ENCODE measurements at places on chromosomes 6 and 20.
A peak's percentile ranks its signal among the peaks of the same experiment; 100 is the strongest.

DNA sequence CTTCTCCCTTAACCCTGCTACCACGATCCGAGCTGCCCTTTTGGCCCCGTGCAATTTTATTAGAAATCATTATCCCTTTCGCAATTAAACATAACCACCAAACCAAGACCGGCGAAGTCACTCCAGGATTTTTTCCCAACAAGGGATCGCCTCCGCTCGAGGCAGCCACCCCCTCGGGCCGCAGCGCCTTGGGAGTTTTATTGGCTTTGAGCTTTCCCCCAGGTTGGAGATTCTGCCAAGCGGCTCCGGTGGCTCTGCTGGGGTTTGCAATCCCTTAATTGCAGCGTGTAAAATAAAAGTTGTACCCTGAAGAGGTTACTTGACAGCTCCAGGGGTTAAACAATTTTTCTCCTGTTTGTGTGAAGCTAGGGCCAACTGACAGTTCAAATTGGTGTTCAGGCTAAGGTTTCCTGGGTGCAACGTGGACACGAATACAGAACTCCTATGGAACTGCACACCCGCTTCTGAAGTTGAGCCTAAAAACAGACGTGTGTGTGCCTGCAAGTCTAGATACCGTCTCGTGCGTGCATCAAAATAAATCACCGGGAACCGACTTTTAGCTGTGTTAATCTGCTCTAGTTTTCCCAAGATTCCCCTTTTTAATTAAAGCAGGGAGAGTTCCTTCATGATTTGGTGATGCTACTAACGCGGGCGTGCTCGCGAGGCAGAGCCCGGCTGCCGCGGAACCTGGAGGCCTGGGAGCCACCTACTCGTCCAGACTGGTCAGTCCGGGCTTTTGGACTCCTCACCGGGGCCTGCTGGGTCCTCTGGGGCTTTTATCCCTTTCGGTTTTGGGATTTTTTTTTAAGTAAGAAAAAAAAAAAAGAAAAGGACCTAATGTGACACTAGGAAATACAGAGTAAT, 975 bp upstream of the TFAP2A start:
- DNase-seq = no peak

DNA sequence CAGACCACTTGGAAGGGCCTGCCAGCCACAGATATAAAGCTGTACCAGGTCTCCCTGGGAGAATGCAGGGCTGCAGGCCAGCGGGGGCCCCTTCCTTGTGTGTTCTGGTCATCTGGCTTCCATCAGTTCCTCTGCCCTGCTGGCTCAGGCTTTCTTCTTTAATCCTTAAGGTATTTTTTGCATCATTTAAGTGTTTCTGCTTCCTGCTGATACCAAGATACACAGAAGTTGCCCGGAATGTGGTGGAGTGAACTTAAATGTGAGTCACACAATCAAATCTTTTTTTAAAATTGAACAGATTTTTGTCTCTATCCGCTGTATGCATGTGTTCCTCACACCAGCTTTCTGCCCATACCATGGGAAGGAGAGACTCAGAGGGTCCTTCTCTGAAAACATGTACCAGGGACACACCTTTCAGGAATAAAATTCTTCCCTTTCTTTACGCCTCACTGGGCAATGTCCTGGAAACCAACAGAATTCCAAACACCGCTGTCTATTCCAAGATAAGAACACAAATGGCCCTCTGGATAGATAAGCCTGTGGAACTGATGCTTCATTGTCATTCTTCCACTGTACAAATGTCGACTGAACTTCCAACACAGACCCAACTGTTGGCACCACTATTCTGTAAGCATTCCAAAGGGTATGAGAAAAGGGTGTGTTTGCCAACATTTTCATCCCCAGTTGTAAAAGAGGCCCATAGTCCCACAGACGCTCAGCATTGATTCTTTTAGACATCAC, 206.2 kb upstream of the MYLIP start:
- DNase-seq = no peak

DNA sequence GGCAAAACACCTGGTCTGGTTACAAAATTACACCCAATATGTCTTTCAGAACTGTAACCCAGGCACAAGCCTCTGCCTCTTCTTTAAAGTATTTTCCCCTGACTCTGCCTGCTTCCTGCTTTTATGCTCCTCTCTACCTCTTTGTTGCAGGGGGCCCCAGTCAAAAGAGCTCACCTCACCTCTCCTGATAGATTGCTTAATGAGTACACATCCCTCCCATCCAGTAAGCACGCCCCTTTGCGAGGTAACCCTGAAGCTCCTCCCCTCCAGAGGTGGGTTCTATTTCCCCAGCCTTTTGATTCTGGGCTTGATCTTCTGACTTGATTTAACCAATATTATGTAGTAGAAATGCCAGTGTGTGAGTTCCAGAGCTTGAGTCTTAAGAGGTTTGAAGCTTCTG, 56.6 kb upstream of the EYA2 start:
- DNase-seq = no peak

- DNase-seq = peak; percentile 69
Observed at GRCh38 chr6:98833057-98833306, 1.4 kb upstream of the POU3F2 start.

- DNase-seq = no peak
Observed at GRCh38 chr6:63724721-63725120, 89.1 kb downstream of the PHF3 start.

DNA sequence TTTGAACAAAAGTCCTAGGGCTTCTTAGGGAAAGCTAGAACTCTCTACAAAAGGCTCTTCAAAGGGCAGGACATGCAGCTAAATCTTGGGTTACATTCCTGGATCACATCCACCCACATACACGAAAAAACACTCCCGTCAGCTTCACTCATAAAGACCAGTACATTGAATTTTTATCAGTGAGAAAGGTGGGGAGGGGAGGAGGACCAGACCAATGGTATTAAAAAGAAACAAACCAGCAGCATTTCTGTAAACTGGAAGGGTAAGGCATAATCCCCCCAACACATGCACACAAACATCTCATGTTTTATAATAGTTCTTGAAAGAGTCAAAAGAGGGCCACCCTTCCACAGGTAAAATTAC, 31.6 kb downstream of the MYLK4 start:
- no peak for DNase-seq

GRCh38 chr20:52761867-52762266, 210.3 kb upstream of the TSHZ2 start:
- no peak for DNase-seq

DNA sequence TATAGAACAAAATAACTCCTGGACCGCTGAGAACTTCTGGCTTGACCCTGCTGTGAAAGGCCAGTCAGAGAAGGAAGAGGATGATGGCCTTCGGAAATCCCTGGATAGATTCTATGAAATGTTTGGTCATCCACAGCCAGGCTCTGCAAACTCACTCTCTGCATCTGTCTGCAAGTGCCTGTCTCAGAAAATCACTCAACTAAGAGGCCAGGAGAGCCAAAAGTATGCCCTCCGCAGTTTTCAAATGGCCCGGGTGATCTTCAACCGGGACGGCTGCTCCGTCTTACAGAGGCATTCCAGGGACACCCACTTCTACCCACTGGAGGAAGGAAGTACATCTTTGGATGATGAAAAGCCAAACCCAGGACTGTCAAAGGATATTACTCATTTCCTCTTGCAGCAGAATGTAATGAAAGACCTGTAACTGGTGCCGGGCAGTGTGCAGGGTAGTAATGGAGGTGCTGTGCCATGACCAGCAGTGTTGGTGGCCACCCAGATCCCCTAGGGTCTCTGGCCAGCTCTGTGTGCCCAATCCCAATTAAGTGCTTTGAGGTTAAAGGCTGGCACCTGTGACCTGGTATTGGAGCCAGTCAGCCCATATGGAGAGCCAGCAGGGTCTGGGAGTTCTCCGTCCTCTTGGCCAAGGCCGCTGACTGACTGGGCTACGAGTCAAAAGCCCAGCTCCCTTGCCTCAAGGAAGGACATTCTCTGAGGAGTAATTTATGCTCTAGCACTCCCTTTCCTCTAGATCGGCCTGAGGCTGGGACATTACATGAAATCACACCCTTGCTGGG, 87.1 kb downstream of the TRMT6 start:
- no peak for DNase-seq

DNA sequence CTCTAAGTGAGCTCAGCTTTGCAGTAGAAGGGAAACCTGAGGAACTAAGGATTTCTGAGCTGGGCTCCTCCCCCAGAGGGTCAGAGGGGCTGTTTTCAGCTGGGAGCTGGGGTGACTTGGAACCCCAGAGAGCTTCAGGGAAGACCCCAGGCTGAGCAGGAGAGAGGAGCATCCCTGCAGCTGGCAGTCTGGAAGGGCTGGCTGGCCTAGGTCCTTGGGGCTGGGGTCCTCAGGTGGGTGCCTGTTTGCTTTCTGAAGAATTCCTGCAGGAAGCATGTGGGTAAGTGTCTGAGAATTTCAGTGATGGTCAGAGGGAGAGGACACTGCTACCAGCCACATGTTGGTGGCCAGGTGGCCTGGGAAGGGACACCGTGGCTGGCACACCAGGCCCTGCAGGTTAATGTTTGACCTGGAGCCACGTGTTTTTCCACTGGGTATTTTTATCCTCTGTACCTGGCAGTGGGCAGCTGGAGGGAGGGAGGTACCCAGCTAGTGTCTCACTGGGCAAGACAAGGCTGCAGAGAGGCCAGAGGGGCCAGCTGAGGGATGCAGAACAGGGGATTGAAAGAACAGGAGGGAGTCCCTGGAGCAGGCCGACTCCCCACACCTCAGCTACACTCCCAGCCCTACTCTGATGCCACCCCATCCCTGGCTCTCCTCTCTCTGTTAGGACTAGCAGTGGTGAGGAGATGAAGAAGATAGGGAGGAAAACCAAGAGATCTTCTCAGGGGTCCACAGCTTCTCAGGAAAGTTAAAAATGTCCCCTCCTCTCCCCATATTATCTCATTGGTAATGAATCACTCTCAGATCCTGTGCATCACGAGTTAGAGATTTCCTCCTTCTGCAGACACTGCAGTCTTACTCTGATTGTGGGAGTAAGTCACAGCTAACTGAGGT, 143.6 kb downstream of the VEGFA start:
- DNase-seq = no peak

DNA sequence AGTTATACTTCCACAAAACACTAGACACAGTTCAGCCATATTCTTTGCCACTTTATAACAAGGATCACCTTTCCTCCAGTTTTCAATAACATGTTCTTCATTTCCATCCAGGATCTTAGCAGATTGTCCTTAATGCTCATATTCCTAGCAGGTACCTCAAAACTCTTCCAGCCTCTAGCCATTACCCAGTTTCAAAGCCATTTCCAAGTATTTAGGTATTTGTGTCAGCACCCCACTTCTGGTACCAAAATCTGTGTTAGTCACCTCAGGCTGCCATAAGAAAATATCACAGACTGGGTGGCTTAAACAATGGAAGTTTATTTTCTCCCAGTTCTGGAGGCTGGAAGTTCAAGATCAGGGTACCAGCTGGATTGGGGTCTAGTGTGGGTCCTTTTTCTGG, 23.2 kb upstream of the SLC22A23 start:
- no peak for DNase-seq

- no peak for DNase-seq
Observed at GRCh38 chr6:164291224-164291623, 876.7 kb downstream of the QKI start.

- no peak for DNase-seq
Observed at GRCh38 chr6:2767657-2768524, 2.7 kb downstream of the WRNIP1 start.

GRCh38 chr6:140711019-140711613, 1336.7 kb upstream of the CITED2 start:
- no peak for DNase-seq

GRCh38 chr6:148249679-148250375, 92.8 kb upstream of the SASH1 start:
- DNase-seq = no peak

DNA sequence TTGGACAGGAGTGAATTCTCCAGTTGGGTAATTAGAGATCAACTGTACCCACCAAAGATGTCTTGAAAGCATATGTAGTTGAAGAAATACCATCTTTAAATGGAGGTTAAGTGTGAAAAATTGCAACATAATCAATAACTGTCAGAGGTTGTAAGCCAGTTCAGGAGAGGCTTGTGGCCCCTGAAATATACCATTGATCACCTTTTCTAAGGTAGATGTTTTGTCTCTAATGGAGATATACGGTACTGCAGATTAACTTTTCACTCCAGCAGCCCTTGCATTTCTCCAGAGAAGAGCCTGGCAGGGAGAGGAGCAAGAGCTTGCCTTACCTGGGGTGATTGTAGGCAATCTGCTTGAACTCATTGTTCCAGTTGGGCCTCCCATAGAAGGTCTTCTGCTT, 48.8 kb downstream of the NOX3 start:
- DNase-seq = no peak

GRCh38 chr6:33668914-33669313, 42.6 kb downstream of the UQCC2 start:
- DNase-seq = peak; percentile 87

DNA sequence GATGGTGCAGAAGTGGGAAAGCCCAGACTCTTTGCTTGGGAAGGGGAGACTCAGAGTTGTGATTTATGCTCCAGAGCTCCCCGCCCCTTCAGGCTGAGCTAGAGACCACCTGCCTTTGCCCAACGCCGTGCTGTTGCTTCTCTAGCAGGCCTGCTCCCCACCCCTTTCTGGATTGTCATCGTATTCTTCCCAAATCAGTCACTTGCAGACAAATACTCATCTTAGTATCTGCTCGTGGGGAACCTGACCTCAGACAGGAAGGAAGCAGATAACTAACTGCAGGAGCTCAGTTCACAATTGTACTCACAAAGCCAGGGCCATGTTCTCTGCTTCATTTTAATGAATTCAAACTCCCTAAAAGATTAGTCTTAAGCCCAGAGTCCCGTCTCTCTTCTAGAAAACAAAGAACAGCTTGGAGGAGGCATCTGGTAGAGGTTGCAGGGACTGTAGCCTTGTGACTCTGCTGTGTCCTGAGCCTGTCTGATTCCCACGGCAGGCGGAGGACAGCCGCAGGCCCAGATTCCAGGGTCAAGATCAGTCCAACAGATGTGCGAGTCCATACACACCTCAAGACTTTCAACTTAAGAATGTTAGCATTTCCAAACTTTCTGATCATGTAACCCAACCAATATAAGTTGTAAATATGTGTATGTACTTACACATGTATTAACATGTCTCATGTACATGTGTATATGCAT, 57.2 kb upstream of the GGTLC1 start:
- DNase-seq = no peak

DNA sequence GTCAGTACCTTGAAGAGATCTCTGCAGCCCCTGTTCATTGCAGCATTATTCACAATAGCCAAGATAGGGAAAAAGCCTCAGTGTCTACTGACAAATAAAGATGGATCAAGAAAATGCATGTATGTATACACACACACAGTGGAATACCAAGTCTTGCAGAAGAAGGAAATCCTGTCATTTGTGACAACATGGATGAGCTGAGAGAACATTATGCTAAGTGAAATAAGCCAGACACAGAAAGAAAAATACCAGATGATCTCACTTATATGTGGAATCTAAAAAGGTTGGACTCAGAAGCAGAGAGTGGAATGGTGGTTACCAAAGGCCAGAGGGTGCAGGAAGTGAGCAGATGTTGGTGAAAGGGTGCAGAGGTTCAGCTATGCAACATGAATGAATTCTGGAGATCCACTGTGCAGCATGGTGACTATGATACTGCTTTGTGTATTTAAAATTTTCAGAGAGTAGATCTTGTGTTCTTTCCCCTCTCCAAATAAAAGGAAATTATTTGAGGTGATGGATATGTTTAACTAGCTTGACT, 11.0 kb upstream of the SLC22A1 start:
- DNase-seq = no peak

- DNase-seq = no peak
Observed at GRCh38 chr20:22567944-22568871, 16.2 kb downstream of the FOXA2 start.
